SJCRH30 (cell line): ENCODE measurements at places on chromosomes 13 and 19.

GRCh38 chr13:94674609-94675348, 37.6 kb downstream of the SOX21 start:
- peak; percentile 66 for DNase-seq

DNA sequence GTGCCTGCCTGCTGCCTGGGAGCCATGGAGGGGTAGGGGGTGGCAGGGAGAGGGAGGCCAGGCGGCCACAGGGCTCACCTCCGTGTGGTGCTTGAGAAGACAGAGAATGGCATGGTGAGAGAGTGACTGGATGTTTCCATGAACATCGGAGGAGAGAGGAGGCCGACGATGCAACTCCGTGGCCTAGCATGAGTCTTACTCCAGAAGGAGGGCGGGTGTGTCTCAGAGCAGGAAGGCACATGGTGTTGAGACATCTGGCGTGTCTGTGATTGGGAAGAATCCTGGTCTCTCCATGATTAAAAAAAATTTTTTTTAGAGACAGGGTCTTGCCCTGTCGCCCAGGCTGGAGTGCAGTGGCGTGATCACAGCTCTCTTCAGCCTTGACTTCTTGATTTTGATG, 5.1 kb downstream of the IRGC start:
- no peak for DNase-seq

DNA sequence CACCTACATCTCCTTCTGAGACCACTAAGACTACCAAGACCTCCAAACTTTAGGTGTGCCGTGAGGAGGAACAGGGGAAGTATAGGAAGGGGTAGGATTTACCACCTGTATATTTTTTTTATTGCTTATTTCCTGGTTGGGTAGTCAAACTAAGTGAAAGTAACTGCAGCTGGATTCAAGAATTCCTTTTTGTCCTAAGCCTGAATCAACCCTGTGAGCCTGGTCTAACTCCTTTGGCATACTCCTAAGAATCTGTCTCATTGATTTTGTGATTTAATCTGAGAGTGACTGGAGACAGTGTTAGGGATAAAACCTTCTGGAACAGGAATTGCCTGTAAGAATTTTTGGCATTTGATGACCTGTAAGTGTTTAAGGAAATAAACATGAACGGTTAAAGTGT, 523.5 kb upstream of the MIR17HG start:
- DNase-seq = no peak

- no peak for DNase-seq
These were observed 28.5 kb upstream of the PARP4 start for GRCh38 chr13:24541127-24541475.

DNA sequence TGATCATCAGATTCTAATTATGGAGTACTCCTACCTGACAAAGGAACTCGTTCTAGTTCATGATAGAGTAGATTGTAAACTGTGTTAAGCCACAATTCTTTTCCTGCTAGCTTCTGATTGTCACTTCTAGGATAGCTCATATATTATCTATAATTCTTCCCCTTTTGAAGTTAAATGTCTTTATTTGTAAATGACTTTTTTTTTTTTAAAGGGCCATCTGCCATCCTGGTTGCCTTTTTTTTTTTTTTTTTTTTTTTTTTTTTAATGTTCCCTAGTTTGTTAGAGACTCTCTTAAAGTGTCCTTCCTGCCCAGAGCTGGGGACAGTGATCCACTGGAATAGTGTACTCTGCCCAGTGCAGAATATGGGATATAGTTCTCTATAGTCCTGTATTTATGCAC, 4.3 kb downstream of the CHAMP1 start:
- no peak for DNase-seq

GRCh38 chr19:30541575-30541974, 169.4 kb downstream of the ZNF536 start:
- no peak for DNase-seq

DNA sequence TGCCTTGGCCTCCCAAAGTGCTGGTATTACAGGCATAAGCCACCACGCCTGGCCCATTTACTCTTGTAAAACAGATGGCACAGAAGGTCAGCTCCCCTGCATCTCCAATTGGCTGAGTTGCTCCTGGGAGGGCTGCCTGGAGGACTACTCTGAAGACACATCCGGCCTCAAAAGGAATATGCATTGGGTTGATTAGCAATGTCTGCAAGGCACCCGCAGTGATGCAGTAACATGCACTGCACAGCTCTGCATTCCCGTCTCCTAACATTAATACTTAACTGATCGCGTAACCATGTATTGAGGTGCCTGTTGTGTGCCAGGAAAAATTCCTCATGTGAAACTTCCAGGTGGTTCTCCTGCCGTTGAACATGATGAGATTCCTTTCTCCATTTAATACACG, 5.0 kb downstream of the ELAVL3 start:
- no peak for DNase-seq

- no peak for DNase-seq
These were observed 470.7 kb upstream of the SLITRK1 start for GRCh38 chr13:84352946-84353345.

DNA sequence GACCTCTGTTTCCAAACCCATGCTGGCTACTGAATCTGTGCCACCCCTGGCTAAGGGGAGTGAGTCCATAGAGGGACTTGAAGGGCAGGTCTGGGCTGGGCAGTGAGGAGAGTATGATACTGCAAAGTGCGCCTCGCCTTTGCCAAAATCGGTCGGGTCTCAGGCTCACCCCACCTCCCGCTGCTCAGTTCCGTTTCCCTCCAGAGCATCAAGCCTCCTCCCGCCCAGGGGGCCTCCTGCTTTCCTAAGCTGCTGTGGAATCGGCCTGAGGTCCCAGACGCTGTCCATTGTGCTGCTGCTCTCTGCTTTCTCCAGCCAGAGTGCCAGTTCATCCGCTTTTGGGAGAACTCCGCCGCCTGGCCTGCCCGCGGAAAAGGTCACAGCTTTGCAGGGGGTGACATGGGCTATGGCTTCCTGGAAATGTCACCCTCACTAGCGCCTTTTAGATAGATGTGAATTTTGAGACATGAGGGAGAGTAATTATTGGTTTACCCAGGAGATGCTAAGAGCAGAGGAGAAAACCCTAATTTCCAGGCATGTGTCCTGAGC, 1418.4 kb downstream of the UQCRFS1 start:
- peak; percentile 42 for DNase-seq

GRCh38 chr19:46603195-46603637, 2.1 kb downstream of the CALM3 start:
- DNase-seq = no peak

GRCh38 chr13:28268800-28269223, 130.5 kb downstream of the PAN3 start:
- DNase-seq = no peak

DNA sequence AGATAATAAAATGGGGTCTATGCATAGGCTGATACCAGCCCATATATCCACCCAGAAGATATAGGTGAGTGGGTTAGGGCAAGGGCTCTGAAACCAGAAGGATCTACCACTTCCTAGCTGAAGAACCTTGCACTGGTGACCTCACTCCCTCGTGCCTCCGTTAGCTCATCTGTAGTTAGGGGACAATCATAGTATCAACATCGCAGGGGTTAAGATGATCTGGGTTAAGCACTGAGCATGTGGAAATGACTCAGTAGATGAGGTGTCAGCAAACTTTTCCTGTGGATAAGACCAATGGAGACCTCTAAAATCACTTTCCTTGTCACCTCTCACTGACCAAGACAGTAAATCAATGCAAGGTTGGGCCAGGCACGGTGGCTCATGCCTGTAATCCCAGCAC, 30.5 kb downstream of the TNFSF14 start:
- DNase-seq = no peak

GRCh38 chr13:79403113-79403512, 2.9 kb downstream of the RBM26 start:
- no peak for DNase-seq

DNA sequence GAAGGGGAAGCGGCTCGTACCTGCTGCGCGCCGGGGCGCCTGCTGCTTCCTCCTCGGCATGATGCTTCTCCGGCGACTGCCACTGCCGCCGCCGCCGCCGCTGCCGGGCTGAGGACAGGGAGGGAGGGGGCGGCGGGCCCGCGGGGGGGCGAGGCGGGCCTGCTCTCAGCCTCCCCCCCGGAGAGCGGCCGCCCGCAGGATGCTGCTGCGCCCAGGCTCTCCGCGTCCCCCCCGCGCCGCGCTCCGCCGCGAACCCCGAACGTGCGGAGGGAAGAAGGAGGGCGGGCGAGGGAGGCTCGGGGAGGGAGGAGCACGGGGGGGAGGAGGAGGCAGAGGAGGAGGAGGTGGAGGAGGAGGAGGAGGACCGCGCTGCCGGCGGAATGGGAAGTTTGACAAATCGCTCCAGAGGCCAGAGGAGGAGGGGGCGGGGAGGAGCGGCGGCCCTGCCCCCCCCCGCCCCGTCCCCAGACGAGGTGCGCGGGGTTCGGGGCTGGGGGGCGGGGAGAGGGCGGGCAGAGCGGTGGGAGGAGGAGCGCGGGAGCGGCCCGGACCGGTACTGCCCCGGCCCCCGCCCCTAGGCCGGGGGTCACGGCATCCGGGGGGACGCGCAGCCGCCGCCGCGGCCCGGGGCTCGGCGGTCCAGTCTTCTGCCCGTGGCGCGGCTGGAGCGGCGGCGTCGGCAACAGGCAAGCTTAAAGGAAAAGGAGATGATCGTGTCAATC, at the start of gene TSHZ3:
Gene TSHZ3 (minus strand): TSS at position 277 of the 722 bp plus-strand sequence. CDS start 217 bp downstream, at position 60.
- peak; percentile 94 for DNase-seq

GRCh38 chr19:33574824-33575223, 46.9 kb upstream of the CHST8 start:
- DNase-seq = no peak

DNA sequence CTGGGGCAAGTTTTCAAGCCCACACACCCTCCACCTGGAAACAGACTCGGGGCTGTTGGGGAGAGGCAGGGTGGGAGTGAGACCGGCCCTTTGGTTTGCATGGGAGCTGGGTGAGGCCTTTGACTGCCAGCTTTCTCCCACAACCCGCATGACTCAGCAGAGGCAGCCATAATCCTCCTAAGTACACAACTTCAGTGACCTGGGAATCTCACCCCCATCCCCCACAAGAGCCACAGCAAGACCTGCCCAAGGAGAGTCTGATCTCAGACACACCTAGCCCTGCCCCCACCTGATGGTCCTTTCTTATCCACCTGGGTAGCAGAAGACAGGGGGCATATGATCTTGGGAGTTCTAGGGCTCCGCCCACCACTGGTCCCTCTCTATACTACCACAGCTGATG, 1615.4 kb downstream of the EFNB2 start:
- DNase-seq = no peak

DNA sequence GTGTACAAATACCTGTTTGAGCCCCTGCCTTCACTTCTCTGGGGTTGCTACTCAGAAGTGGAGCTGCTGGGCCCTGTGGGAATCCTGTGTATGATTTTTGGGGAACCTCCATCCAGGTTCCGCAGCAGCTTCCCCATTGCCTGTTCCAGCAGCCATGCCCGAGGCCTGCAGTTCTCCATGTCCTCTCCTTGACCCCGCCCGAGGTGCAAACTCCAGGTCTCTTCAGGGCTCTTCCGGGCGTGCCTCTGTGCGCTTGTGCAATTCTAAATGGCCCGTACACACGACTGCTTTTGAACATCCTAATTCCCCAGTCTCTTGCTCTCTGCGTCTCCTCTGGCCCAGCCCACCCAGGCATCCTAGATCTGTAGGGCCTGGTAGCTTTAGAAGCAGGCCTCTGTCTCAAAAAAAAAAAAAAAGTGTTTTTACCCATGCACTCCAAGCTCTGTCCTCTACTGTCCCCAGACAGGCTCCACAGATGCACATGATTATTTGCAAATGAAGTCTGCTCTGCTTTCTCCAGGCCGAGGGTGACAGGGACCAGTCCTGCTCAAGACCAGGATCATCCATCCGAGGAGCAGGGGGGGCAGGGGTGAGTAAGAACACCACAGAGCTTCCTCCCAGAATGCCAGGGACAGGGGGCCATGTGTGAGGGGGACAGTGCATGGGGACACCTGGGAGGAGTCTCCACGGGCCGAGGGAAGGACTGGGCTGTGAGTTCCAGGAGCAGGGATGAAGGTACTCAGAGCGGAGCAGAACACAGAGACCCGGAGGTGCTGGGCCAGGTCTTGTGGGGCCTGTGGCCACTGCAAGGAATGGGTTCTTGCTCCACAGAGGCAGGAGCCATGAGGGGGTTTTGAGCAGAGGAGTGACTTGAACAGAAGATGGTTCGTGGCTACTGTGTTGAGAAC, 51.7 kb downstream of the SLC7A9 start:
- DNase-seq = no peak

GRCh38 chr13:113785051-113786010, 26.3 kb downstream of the TMEM255B start:
- DNase-seq = no peak

GRCh38 chr13:26864576-26864975, 104.0 kb upstream of the GPR12 start:
- no peak for DNase-seq

GRCh38 chr13:64709079-64709478, 2521.1 kb downstream of the PCDH9 start:
- DNase-seq = no peak

- no peak for DNase-seq
These were observed 101.0 kb downstream of the HSPH1 start for GRCh38 chr13:31060655-31061054.

- no peak for DNase-seq
These were observed 3.6 kb upstream of the BCL3 start for GRCh38 chr19:44744871-44745332.

DNA sequence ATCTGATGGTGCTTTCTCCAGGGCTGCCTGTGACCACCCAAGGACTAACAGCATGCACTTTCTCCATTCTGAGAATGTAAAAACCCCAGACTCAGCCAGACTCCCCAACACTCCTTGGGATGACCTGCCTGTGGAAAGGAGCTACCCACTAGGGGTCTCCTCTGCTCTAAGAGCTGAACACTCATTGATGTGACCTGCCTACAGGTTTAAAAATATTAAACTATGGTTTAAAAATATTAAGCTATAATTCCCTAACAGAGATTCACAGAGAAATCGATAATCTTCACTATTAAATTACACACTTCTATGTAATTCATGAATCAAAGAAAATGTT, 696.2 kb upstream of the SLITRK5 start:
- DNase-seq = no peak
